Right renal pelvis (tissue), 4 donors: ENCODE measurements at places on chromosomes 6 and 20.

DNA sequence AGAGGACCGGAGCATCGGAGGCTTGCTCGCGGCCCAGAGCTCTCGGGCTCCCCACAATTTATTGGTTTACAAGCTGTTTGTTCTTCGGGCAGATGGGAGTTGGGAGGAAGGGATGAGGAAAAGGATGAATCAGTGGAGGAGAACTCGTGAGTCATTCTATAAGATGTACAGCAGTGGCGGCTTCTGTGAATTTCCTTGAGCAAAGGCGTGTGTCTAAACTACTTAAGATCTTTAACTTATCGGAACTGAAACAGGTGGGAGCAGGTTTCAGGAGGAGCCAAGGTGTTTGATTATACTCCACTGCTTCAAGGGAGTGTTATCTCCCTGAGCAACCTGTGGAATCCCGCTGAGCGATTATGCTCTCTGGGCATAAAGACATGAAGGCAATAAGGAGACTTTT lies 50.5 kb upstream of the IBTK start:
- no peak for DNase-seq

- DNase-seq = no peak
These were observed 213.0 kb upstream of the DTNBP1 start for GRCh38 chr6:15875797-15876196.

GRCh38 chr20:21514553-21515251 lies 838 bp upstream of the NKX2-2 start:
- DNase-seq = no peak

- DNase-seq = no peak
These were observed 48.3 kb downstream of the ADGRF1 start for GRCh38 chr6:46993846-46994245.

GRCh38 chr20:15235471-15236198 lies 898.2 kb upstream of the FLRT3 start:
- DNase-seq = no peak
